ENCODE measurements at places on chromosomes 12 and 14.

DNA sequence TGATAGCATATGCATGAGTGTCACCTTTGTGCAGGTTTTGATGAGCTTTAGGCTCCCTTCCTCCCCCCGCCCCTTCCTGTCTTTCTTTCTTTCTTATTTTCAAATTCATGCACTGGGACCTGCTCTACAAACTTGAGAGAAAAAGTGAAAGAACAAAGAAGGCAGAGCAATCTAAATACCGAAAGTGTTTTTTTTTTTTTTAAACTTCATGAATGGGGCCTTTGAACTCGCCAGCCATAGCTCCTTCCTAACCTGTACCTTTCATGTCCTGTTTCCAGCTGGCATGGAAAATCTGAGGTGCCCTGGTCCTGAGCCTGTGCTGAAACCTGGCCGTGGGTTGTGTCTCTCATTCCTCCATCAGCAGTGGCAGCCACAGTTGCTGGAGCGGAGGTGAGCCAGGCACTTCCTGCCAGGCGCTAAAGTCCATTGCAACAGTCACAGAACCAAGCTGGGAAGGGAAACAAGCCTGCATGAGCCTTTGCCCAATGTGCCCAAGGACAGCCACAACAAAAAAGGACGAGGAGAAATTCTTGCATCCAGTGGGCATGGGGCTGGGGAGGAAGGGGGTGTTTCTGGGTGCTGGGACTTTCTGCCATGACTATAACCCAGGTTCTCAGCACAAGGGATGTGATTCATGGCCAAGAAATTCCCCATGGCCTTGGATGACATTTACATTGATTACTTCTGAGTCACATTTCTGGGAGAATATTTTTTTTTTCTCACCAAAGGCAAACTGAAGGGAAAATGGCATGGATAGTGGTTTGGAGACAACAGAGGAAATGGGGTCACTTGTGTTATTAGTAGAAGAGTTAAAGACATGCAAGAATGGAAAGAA, 102.7 kb downstream of the TMEM30B start:
- peak; percentile 2 for DNase-seq

DNA sequence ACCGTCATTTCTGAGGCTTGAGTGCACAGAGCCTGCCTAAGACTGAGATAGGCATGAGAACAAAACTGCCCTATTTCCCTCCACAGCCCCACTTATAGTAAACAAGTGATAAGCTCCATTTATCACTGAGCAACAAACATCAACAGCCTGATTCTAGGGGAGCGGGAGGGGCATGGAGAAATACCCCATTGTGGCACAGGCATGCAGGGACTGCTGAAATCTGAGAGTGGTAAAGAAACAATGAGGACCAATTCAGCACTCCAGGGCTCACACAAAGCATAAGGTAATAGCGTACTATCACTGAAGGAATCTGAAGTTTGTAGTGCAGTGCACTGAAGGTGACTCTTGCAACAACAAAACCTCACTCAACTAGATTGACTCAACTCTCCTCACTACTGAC, 186.7 kb downstream of the ANO2 start:
- no peak for DNase-seq

- DNase-seq, result no peak
These were observed 95.7 kb downstream of the RFLNA start for GRCh38 chr12:124390442-124391097.

DNA sequence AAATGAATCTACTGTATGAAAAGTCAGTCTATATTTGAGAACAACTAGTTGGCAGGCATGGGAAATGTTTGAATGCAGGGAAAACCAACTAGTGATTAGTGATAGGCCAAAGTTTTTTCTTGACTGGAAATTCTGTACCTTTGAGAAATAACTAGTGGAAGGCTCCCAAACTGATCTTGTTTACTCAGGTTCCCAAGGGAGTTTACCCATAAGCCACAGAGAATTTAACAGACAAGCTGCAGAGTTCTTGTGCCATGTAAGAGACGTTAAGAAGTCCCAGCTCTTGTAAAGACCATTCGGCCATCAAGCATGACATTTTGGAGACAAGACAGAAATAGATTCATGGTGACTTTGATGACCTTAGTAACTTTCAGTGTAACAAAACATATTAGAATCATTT, 1882.8 kb upstream of the SEL1L start:
- DNase-seq, result no peak

DNA sequence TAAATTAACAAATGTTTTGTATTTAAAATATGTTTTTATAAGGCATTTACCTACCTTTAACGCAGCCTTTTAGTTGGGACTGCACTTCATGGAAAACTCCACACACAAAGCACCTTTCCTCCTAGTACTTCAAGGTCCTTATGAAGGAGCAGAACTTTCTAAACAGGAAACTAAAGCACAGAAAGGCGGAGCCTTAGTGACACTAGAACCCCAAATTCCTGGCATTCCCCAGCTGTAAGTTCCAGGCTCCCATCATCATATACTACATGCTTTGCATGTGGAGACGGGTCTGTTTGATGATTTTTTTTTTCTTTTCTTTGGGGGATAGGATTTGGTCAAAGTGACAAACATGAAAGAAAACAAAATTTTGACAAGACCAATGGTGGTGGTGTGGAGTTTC, 39.5 kb downstream of the STXBP6 start:
- DNase-seq, result no peak

DNA sequence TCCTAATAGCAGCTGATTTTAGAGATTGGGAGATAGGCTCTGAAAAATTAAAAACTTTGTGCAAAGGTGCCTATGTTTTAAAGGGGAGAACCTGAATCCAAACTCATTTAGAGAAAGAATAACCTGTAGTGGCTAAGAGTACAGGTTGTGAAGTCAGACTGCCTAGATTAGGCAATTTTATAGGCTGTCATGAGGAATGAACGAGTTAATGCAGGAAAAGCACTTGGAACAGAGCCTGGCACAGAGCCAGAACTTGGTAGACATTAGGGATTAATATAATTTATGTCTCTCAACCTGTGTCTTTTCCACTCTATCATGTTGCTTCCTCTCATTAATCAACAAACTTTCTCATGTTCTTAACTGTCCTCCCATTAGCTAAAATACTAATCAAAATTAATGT, 98.1 kb downstream of the WIF1 start:
- DNase-seq, result no peak

DNA sequence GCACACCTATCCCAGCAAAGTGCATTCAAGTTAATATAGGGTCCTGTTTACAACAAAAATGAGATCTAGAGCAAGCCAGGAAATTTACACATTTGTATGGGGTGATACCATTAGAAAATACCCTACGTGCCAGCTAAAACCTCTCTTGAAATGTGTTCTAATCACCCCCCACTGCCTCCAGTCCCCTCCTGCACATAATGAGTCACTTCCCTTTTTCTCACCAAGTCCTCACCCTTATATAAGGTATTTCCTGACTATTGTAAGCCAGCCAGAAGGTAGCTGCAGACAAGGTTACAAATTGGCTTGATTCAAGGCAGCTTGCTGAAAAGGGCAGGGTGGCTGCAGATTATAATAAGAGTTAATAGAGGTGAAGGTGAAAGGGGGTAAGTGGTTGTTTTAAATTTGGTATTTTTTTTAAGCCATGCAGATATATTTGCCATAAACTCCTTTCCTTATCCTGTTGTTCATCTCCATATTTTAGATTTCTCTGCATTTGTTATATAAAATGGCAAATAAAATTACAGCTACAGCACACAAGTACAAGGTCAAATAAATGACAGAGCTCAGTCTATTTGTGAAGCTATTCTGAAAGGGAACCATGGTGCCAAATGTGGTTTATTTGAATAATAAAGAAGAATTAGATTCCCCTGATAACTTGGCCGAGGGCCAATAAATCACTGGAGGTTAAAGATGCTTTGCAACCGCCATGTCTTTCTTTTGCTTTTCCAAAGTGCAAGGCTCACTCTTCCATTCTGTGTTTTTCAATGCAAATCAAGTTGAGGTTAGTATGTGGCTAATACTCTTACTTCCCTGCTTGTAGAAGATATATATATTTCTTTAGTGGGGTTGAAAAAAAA, 385.9 kb downstream of the EGLN3 start:
- DNase-seq, result no peak

GRCh38 chr12:88623777-88624548, 43.7 kb upstream of the KITLG start:
- no peak for DNase-seq

- DNase-seq, result no peak
These were observed 1.8 kb downstream of the GALNT6 start for GRCh38 chr12:51389302-51389999.

DNA sequence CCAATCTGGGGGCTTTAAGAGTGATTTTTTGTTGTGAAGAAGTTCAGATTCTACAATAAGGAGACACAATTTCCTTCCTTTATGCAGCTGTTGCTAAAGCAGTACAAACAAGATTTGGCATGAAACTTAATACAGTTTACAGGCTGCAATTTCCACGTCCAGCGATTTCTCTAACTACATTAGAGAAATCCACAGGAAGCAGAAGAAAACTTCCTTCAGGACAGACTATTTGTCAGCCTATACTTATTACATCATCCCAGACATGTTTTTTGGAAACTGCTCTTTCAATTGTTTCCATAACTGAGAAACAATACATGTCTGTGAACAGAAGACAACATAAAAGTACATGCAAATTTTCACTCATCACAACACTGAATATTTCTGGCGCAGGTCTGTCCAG, 204.3 kb downstream of the TTC7B start:
- DNase-seq, result no peak

DNA sequence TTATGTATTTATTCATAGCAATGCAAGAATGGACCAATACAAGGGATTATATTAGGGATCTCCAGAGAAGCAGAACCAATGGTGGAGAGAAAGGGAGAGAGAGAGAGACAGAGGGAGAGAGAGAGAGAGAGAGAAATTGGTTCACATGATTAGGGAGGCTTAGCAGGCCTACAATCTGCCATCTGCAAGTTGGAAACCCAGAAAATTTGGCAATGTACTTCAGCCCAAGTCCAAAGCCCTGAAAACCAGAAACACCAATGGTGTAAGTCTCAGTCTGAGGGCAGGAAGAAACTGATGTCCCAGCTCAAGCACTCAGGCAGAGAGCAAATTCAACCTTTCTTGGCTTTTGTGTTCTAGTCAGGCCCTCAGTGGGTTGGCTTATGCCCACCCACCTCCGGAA, 48.7 kb upstream of the CMKLR1 start:
- DNase-seq, result no peak

GRCh38 chr12:28602786-28603185, 412.5 kb downstream of the CCDC91 start:
- DNase-seq, result no peak

GRCh38 chr14:92937051-92937937, 14.3 kb downstream of the CHGA start:
- DNase-seq, result no peak

GRCh38 chr14:60091550-60092525, at the start of gene PCNX4:
TSS of gene PCNX4 (plus strand) at chr14:60091923. CDS start at chr14:60107639, 15,716 bp downstream.
- peak; percentile 92 for DNase-seq

DNA sequence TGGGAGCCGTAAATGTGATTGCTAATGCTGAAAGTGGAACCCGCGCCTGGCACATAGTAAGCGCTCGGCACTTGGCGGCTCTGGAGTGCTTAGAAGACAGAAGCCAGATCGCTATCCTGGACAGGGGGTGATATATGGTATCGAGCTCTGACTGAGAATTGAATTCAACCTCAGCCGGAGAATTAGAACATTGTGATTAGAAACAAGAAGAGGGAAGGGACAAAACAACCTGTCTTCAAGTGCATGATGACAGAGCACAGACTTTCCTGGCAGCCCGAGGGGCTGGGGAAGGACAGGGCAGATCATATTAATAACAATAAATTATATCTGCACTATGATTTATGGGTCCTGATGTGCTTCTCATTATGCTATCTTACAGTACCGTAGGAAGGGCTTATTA, 66.9 kb upstream of the TBX3 start:
- no peak for DNase-seq

DNA sequence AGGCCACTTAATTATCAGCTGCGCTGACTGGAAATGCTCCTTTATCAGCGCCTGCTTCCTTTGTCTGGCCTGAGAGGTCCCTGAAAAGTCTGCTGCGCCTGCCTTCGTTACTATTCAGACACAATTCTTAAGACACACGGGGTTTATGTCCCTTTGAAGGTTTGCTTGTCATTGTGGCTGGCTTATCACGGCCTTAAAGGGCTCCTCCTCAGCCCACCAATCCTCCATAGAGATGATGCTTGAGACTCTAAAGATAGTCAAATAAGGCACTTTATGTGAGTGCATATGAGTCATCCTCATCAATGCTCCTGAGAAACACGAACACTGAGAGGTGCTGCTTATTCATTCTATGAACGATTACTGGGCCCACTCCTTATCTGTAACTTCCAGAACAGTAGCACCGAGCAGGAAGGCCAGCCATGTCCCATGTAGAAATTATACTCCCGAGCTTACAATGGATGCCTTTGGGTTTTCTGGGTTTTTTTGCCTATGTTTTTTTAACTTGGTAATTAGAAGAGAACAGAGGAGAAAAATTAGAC, 1268.2 kb upstream of the TMEM132C start:
- DNase-seq, result no peak

- DNase-seq, result no peak
These were observed 581 bp downstream of the PITPNM2 start for GRCh38 chr12:123150275-123150743.

DNA sequence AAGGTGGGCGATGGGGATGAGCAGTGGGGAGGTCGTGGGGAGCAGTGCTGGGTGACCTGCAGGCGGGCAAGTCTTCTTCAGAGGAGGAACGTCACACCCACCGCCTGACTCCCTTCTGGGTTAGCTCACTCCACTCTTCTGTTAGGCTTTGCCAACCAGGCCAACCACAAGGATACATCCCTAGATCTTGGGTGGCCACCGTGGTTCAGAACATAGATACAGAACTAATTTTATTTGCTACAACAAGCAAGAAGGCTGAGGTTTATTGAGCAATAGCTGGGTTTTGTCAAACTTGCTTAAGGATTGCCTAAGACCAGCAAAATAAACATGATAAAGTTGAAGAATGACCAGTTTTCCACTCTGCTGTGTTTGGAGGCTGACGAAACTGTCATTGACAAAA, 109.4 kb downstream of the DACT1 start:
- DNase-seq, result no peak

- no peak for DNase-seq
These were observed 176.2 kb upstream of the PDZRN4 start for GRCh38 chr12:41011939-41012338.

- no peak for DNase-seq
These were observed 72.7 kb upstream of the ZFP36L1 start for GRCh38 chr14:68865542-68865941.

DNA sequence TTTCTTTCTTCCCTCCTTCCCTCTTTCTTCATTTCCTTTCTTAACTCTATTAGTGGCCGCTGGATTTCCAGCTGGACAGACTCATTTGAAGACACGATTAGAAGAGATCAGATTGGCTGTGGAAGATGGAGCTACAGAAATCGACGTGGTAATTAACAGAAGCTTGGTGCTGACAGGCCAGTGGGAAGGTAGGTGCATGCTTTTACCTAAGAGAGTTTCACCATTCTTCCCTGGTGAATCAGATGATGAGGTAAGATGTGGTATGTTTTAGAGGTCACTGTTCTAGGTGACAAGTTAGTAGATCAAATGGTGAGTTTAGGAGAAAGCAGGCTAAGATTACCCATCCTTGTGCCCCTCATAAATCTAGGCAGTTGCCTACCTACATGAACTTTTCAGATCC, 51.6 kb downstream of the DERA start:
- no peak for DNase-seq

GRCh38 chr14:95039993-95040348, 117.4 kb downstream of the DICER1 start:
- no peak for DNase-seq

Data from activated CD4-positive, alpha-beta T cell treated with anti-CD3 and anti-CD28 coated beads, Interleukin-2, amount 50 U/mL, for 4 hours (primary cell).